Stimulated activated CD8-positive, alpha-beta memory T cell treated with anti-CD3 and anti-CD28 coated beads, Interleukin-4, amount 100 ng/mL, for 1 hour (primary cell): ENCODE measurements at places on chromosomes 4 and X.

DNA sequence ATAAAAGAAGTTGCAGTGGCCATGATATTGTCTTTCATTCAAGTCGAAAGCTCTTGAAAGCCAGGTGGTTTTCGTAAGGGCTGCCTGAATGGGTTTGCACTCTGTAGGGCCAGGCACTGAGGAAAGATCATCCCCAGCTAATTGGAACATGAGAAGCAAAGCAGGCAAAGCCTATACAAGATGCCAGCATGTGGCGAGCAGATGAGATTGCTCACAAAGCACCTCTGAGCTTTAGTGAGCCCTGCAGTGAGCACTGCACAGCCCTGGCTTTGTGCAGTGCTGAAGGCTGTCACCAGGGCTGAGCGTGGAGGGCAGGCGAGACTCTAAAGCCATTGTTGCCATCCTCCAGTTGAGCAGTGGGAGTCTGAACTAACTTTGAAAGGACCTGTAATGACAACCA is 53.8 kb downstream of the HADH start:
- no peak for DNase-seq

DNA sequence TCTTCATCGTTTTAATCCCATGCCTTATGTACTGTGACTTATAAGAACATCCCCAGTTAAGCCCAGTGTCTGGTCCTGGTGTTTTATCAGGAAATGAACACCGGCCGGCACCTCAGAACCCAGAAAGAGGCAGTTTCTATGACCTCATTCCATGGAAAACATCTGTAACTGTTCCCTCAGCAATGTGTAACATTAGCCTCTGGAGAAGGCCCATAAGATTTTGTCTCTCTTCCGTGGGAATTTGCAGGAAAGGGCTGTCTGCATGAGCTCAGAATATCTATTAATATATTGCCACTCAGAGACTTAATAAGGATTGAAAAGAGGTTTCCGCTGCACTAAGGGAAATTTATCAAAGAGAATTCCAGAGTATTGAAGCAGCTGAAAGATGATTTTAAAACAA is 3.1 kb upstream of the TCEANC start:
- no peak for DNase-seq

GRCh38 chr4:121794505-121795188 is 6.5 kb upstream of the EXOSC9 start:
- DNase-seq: no peak

GRCh38 chr4:8652181-8653078 is 59.9 kb downstream of the CPZ start:
- no peak for DNase-seq

DNA sequence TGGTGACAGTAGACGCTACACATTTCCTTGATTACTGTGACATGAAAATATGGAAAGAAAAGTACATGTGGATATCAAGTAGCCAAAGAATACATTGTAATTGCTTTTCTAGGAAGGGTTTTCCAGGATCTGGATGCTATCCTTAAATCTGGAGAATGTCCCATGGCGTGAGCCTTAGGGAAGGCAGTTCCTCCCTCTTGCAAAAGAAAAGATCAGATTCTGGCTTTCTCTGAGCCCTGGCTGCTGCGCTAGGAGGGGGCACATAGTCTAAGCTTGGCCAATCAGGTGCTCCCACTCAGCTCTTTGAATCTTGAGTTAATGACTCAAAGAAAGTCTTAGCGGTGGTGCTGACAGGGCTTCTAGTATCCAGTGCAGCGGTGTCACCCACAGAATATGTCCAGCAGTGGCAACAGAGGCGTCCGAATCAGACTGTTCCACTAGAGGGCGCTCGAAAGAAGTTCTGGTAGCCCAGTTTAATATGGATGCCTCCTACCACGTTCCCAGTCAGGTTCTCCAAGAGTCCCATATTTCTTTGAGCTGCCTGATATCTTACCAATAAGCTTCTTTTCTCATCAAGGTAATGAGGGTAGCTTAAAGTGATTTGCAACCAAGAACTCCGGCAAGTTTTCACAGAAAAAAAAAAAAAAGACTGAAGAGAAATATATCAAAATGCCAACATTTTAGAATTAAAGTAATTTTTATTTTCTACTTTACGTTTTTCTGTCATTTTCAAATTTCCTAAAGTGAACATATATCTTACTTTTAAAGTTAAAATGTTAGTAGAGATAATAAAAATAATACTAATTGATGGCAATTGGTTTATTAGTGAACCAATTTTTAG is 213.4 kb upstream of the S100G start:
- peak; percentile 22 for DNase-seq

GRCh38 chr4:48175328-48175727 is 41.3 kb upstream of the TXK start:
- no peak for DNase-seq

GRCh38 chr4:11435557-11435956 is 6.9 kb upstream of the HS3ST1 start:
- no peak for DNase-seq

- no peak for DNase-seq
These were observed 38.1 kb upstream of the CXorf38 start for GRCh38 chrX:40685362-40685918.
